ENCODE measurements at places on chromosomes 12 and 14. TPM values are rescaled to one million over a fixed set of nuclear protein-coding genes. Genes with fewer than 3 reads are reported as not detected.

DNA sequence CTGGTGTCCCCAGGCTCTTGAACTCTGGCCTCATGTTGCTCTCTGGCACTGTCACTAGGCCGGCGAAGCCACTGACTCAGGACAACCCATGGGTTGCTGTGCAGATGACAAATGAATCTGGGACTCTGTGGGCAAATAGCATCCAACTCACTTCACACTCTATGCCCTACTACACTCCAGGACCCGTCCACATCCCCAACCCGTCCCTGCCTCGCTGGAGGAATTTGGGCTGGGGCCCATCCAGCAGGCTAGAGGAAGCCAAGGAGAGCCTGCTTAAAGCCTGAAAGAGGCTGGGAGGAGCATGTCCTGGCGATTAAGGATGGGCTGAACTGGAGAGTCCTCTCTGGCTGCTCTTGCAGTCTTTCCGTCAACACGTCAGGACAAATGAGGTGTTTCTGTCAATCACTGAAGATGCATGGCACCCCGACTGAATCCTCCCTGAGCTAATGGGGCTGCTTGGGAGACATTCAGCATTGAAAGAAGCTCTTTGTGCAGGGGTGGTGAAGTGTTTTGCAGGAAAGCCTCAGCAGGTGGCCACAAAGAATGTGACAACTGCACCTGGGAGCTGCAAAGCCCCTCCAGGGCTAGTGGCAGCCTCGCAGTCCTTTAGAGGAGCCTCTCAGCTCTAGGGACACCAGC is 71.7 kb downstream of the ANO2 start:
- DNase-seq = no peak

GRCh38 chr12:47190271-47190750 is 110.6 kb upstream of the AMIGO2 start:
- DNase-seq = no peak

- no peak for DNase-seq
Observed at GRCh38 chr12:85627584-85627983, 208.6 kb downstream of the RASSF9 start.

SLC10A1 gene
- not detected for polyA plus RNA-seq

GRCh38 chr14:38203929-38204718 is 3.6 kb upstream of the SSTR1 start:
- DNase-seq = no peak
